ENCODE measurements at places on chromosomes 5 and 9. TPM values are rescaled to one million over a fixed set of nuclear protein-coding genes. Genes with fewer than 3 reads are reported as not detected.

The RAD1 gene
- total RNA-seq, result 27.6 TPM

The C5orf58 gene
- total RNA-seq, result not detected

The SLC25A2 gene
- total RNA-seq, result 1.3 TPM

The PHF24 gene
- not detected for total RNA-seq

DNA sequence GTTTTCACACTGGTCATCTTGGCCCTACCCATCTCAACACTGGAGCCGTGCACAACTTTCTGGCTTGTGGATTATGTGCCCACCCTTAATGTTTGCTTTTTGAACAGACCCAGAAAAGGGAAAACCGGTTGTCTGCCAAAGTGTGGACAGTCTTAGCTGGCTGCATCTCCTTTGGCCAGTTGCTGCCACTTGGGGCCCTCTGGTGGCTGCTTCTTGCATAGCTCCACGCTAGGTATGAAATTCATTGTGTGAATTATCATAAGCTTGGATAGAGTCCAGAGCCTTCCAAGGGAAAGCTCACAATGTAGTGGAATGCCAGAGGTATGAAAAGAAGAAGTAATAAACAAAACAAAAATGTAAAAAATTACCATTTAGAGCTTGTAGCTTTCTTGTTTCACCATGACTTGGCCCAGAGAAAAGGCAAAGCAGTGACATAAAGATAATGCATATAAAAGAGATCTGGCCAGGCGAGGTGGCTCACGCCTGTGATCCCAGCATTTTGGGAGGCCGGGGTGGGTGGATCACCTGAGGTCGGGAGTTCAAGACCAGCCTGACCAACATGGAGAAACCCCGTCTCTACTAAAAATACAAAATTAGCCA lies 12.5 kb upstream of the SLC36A3 start:
- DNase-seq, result peak; percentile 54

GRCh38 chr9:114364134-114365041 lies 23.4 kb downstream of the AKNA start:
- DNase-seq, result no peak

- no peak for DNase-seq
Observed at GRCh38 chr5:77635067-77635916, 3.2 kb downstream of the OTP start.

DNA sequence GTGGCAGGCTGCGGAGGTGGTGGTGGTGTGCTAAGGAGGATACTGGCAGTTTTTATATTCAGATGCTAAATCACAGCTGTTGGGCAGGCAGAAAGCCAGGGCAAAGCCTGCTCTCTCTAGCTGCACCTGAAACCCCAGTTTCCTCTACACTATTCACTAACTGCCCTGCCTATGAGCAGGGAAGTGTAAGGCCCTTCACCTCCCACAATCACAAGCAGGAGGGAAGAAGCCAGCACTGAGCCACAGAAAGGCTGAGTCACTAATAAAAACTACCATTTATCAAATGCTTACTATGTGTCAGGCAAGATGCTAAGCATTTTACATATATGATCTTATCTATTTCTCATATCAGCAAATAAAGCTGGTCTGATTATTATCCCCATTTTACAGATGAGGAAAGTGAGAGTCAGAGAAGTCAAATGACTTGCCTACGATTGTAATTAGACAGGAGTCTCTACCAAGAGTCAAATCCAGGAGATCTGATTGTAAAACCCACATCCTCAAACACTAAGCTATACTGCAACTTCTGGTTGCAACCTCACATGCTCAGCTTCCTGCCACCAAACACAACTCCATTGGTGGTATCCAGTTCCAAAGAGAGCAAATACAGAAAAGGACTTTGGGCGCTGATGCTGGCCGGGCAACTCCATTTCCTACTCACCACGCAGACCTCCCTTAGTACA lies 17.7 kb upstream of the IL6ST start:
- DNase-seq, result peak; percentile 39

Measured in activated naive CD8-positive, alpha-beta T cell treated with anti-CD3 and anti-CD28 coated beads, Interleukin-2, amount 10 ng/mL, durations not matched to agents 7 days and 5 days (primary cell).